ENCODE measurements at places on chromosomes 5 and 9. TPM values are rescaled to one million over a fixed set of nuclear protein-coding genes. Genes with fewer than 3 reads are reported as not detected.
A peak's percentile ranks its signal among the peaks of the same experiment; 100 is the strongest.

- no peak for DNase-seq
These were observed 377.7 kb upstream of the SMARCA2 start for GRCh38 chr9:1637401-1637800.

GRCh38 chr9:120718316-120718715 lies 4.0 kb upstream of the MEGF9 start:
- DNase-seq = no peak

GRCh38 chr5:61409568-61409967 lies 77.5 kb downstream of the ZSWIM6 start:
- peak; percentile 39 for DNase-seq

GRCh38 chr5:156446526-156446925 lies 119.6 kb downstream of the SGCD start:
- no peak for DNase-seq

DNA sequence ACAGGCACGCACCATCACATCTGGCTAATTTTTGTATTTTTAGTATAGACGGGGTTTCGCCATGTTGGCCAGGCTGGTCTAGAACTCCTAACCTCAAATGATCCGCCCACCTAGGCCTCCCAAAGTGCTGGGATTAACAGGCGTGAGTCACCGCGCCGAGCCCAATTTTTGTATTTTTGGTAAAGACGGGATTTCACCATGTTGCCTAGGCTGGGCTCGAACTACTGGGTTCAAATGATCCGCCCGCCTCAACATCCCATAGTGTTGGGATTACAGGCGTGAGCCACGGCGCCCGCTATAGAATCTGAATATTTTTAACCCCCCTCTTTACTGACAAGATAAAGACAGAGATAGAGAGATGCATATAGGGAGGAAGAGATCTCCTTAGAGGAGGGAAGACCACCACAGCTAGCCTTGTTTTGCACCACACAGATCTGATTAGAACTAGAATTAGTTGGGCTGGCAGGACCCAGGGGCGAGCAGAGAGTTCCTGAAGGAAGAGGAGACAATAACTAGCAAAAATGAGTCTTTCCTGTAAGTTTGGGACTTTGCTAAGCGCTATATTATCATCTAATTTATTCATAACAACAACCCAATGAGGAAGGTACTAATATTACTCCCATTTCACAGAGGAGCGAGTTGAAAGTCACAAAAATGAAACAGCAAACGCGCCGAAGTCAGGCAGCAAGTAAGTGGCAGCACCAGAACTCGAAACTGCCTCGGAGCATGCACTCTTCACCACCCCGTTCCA lies 1.5 kb upstream of the ANKHD1 start:
- DNase-seq = no peak

GRCh38 chr9:113962396-113962795 lies 86.3 kb downstream of the ZNF618 start:
- DNase-seq = no peak

DNA sequence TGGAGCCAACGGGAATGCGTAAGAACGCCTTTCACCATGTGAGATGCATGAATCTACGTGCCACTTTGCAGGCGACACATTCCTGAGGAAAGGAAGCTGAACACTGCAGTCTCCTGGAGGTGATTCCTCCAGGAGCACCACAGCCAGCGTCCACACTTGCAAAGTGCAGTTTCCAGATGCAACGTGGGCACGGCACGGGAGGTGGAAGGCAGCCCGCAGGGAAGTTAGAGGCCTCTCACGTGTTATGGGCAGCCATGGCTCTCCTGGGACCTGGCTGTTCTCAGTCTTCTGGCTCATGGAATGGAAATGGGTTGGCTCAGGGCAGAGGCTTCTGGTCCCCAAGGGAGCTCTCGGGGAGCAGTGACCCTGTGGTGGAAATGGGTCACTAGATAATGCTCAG lies 381.0 kb upstream of the IRX4 start:
- DNase-seq = no peak

- DNase-seq = no peak
These were observed at the start of gene SPATA6L for GRCh38 chr9:4666042-4666699. TSS of gene SPATA6L (minus strand) at chr9:4666480. CDS start at chr9:4666250, 230 bp downstream.

DNA sequence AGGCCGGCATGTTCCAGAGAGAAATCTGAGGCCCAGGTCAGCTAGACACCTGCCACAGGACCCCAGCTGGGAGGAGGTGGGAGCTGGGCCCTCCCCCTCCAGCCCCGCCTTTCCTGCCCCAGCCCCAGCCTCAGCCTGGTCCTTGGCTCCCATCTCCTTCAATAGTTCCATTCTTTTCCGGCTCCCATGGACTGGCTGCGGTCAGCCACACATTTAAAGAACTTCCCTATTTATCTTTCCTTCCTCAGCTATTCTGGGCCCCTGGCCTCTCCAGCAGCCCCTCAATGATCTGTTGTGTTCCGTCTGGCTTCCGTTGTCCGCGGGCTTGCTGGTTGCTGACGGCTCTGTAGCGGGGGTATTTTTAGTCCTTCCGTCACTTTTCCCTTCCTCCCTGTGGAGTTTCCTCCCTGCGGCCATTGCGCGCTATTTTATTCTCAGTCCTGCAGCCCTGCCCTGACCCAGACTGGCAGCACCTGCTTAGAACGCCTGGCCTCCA lies 73.8 kb downstream of the AMBP start:
- peak; percentile 20 for DNase-seq

DNA sequence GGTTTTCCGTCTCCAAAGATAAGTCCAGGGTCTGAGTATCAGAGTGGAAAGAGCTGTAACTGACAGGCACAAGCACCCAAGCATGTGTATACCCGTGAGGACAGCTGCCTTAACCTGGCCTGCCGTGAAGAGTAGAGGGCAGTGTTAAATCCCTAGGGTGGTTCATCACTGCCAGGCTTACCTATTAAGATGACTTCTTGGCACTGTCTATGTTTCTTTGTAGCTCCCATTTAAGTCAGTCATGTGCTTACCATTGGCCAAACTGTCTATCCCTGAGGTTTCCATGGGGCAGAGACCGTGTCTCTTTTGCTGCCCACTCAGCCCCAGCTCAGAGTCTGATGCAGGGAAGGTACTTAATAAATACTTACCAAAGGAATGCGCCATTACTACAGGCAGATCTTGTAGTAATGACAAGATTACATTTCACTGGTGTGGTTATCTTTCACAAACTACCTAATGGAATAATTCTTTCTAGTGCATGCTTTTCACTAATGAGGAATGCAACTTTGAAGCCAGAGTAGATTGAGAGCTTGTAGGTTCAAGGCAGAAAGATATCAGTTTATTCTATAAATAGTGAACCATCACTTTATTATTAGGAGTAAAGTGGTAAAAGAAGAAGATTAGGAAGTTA lies 64.2 kb downstream of the SNX24 start:
- no peak for DNase-seq

- no peak for DNase-seq
These were observed 144.9 kb downstream of the MTX3 start for GRCh38 chr5:79846198-79846521.

DNA sequence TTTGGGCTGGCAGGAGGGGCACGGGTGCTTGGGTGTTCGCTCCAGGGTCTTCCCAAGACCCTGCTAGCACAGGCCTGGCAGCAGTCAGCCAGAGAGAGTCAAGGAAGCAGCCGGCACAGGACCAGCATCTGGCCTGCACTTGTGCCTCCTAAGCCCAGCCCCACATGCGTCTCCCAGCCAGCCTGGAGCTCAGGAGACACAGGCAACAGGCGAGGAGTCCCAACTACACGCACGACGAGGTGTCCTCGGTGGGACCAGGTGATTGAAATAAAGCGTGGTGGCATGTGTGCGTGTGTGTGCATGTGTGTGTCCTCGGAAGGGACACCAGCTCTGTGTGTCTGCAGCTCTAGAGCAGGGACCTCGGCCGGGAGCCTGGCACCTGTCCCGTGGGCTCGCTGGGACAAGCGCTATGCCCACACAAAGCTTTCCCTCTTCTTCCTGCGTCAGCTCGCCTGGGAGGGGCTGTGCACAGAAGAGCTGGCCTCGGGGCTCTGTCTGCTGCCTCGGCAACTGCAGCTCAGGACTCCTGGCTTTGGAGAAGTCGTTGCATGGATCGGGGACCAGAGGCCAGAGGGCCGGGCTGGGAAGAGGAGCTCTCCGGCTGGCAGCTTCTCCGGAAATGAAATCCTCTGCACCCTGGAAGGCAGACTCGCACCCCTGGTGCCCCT lies 14.7 kb upstream of the SLC9A3 start:
- no peak for DNase-seq

GRCh38 chr9:114911167-114911821 lies 19.1 kb downstream of the TNFSF8 start:
- no peak for DNase-seq

GRCh38 chr5:146717951-146718350 lies 160.6 kb downstream of the PPP2R2B start:
- no peak for DNase-seq

- no peak for DNase-seq
These were observed 160.8 kb upstream of the IER5L start for GRCh38 chr9:129338724-129339430.

- no peak for DNase-seq
These were observed 63.7 kb upstream of the RUFY1 start for GRCh38 chr5:179486596-179487051.

DNA sequence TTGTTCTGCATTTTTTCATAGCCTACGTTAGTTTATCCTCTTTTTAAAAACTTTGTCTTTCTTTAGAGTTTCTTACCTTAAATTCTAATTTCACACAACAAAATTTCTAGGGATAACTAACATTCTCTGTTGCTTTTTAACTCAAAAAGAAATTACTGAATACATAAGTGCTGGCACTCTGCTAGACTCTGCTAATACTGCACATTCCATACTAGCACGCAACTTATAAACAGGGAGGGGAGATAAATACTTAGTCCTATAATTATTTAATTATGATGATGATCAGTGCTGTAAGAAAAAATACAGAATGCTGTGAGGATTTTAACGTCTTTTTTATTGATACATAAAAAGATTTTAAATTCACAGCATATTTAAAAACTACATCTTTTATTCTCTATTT lies 25.1 kb downstream of the RNF145 start:
- DNase-seq = no peak

GRCh38 chr9:121240472-121241135 lies 27.4 kb upstream of the GSN start:
- no peak for DNase-seq

DNA sequence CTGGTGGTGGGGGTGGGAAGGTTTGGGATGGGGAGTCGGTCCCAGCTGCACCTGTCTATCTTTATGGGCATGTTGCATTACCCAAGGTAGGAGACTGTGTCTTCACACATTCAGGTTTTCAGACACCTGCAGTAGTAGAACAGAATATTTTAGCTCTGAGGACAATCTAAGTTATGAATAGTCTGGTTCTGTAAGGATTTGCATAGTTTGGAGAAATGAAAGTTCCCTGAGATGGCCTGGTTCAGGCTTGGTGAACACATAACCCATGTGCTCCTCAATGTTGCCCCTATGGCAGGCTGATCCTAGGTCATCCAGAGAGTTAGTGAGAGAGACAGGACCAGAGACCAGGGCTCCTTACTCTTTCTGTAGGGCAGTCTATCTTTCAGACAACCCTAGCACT lies 20.7 kb downstream of the TNFSF8 start:
- DNase-seq = no peak

DNA sequence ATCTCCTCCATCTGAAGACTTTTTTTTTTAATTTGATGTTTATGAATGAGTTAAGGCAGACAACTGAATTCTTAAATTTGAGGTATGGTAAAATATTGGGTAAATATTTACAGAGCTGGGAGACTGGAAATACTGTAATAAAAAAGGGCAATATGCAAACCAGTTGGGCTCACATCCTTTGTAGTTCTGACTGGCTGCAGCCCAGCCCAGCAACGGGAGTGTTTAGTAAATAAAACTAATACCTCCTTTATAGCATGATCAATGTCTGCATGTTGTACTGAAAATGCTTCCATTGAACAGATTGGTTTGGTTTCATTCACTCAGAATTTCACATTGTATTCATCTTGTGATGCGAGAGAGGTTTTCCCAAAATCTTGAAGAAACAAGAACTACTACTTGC lies 365.0 kb downstream of the DMRT2 start:
- no peak for DNase-seq

FAM221B gene
- total RNA-seq = not detected

CCT5 gene
- 1,235 TPM for total RNA-seq

NDUFS4 gene
- 118 TPM for total RNA-seq

C9orf50 gene
- total RNA-seq = not detected

ESM1 gene
- 764 TPM for total RNA-seq

IFNA21 gene
- total RNA-seq = not detected

TMC1 gene
- total RNA-seq = 0.99 TPM

COL5A1 gene
- total RNA-seq = 87.1 TPM

STX17 gene
- 12.9 TPM for total RNA-seq

LMAN2 gene
- 329 TPM for total RNA-seq

KCNIP1 gene
- total RNA-seq = not detected

ADCY2 gene
- not detected for total RNA-seq
